NCI-H2171 (cell line): ENCODE measurements at places on chromosomes 6 and 20.

DNA sequence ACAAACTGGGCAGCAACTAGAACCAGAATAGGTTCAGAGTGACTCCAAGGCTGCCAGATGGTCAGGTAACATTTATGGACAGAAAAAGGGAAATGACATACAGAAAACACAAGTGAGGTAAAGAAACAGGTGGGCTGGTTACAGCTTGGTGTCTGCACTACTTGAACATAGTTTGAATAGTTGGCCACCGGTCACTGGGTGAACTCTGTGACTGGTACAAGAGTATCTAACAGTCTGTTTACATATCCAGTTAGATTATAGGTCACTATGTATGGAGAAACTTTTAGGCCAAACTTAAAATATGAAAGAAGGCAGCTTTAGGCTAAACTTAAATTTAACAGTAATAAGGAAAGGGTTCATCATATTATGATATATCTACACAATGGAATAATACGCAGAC is 32.9 kb downstream of the LCA5 start:
- no peak for DNase-seq

GRCh38 chr6:34239893-34240292 is 3.2 kb downstream of the HMGA1 start:
- no peak for DNase-seq

DNA sequence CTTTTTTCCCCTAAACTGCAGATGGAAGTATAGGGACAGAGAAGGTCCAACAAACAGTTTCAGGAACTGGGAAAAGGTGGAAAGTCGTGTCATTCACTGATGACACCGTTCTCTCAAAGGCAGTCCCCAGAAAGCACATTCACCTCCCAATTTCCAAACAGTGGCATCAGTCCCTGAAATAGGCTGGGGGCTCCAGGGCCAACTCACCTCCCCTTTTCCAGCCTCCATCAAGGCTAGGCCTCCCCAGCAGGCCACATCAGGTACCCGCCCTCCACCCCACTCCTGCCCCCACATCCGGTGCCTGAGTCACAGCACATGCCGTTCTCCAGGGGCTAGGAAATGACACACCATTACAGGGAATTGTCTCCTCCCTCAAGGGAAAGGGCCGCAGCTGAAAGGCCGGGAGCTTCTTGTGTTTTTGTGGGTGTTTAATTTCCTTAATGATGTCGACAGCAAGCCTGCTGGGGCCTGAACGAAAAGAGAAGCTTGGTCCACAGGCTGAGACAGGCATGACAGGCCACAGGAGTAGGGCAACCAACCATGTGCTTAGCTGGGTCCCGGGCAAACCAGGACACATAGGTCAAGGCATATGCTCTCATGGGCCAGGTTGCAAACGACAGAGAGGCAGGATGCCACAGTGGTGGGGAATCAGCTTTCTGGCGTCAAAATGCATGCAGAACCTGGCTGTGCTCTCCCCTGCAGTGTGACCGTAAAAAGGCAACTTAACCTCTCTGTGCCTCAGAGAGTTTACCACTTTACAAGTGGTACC is 39.2 kb downstream of the ZMYND8 start:
- DNase-seq: peak; percentile 83

- DNase-seq: no peak
Measured at GRCh38 chr20:41183391-41183790, 46.0 kb downstream of the PLCG1 start.

- peak; percentile 84 for DNase-seq
Measured at GRCh38 chr20:44609516-44610312, 27.3 kb downstream of the PKIG start.

- no peak for DNase-seq
Measured at GRCh38 chr6:2745246-2745645, 5.5 kb downstream of the MYLK4 start.

DNA sequence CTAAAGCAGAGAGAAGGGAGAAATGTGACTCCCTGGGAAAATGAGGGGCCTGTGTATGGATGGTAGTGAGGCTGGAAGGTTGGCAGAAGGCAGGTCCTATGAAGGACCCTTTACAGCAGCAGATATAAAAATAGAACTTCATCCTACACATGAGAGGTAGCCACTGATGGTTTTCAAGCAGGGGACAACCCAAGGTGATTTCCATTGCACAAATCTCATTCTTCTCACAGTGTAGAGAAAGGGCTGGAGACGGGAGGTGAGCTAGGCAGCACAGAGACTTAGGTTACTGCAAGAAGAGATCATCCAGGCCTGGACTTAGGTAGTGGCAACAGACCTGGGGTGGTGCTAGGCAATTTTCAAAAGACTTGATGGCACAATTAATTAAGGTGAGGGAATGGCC is 30.7 kb downstream of the TRAM2 start:
- no peak for DNase-seq

GRCh38 chr6:112207131-112207530 is 47.2 kb downstream of the LAMA4 start:
- no peak for DNase-seq

DNA sequence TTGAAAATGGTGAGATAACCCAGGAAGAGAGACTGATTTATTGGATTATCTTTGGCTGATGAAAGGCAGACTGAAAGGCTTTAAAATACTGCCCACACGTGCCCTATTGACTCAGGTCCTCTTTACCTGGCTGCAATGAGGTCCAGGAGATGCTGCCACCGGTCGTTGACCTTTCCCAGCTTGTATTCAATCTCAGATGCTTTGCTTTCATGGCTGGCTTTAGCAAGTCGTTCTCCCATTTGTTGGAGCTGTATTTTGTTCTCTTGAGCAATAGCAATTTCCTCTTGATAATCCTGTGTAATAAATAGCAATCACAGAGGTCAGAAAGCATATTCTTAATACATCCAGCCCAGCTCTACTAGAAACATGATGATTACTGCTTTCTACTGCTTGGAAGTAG is 368.8 kb downstream of the ESR1 start:
- no peak for DNase-seq

GRCh38 chr6:81900616-81901015 is 148.1 kb upstream of the TENT5A start:
- no peak for DNase-seq

GRCh38 chr20:62051144-62051543 is 14.5 kb downstream of the TAF4 start:
- no peak for DNase-seq

DNA sequence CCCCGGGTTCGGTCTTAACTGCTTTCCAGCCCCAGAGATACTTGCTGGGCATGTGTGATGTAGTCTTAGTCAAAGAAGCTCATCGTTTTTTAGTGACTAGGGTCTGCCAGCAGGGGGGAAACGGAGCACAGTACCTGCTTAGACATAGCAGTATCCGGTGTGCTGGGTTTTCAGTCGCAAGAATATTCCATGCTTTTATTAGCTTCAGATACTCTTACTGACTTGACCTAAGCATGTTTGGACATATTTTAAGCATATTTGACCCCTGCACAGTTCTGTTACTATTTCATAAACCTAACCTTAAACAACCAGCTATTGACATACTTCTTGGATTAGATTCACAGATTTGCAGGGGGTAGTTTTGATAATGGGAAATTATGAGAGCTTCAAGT is 3.0 kb downstream of the E2F3 start:
- DNase-seq: peak; percentile 74

DNA sequence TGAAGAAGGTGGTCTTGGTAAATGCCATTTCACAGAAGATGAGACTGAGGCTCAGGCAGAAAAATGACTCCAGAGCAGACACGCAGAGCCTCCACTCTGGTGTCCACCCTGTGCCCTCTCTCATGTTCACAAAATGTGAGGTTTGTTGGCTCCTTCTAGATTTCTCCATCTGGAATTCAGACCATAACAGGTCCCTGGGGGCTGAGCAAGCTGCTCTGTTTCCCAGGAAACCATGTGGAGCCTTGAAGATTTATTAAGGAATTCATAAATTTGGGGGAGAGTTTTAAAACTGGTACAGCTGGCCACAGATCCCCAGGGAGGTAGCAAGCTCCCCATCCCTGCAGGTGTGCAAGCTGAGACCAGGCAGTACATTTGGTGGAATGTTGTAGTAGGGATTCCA is 38.8 kb upstream of the SIRPA start:
- DNase-seq: peak; percentile 76

GRCh38 chr20:57387945-57388371 is 3.2 kb upstream of the RBM38 start:
- DNase-seq: no peak
